ENCODE measurements at places on chromosomes 5 and 9. TPM values are rescaled to one million over a fixed set of nuclear protein-coding genes. Genes with fewer than 3 reads are reported as not detected.

DNA sequence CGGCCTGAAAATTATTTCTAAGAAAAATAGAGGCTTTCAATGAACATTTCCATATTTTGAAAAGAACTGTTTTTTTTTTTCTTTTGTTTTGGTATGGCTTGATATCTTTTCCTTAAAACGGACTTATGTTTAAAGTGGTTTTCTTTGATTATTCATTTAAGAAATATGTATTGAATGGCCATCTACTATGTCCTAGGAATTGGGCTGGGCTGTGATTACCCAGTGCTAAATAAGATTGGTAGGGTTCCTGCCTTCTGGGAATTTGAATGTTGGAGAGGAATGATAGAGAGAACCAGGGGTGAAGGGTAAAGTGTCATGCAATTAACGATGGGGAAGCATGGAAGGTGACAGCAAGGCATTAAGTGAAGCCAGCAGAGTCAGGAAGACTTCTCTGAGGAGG, 33.2 kb downstream of the TNFSF8 start:
- no peak for DNase-seq
- H3K36me3 ChIP-seq: no peaks in the 10 kb centered on the region
- no peaks in the 10 kb centered on the region for H3K27me3 ChIP-seq
- H3K4me1 ChIP-seq: no peaks in the 10 kb centered on the region
- H3K27ac ChIP-seq: no peak overlapping the region

DNA sequence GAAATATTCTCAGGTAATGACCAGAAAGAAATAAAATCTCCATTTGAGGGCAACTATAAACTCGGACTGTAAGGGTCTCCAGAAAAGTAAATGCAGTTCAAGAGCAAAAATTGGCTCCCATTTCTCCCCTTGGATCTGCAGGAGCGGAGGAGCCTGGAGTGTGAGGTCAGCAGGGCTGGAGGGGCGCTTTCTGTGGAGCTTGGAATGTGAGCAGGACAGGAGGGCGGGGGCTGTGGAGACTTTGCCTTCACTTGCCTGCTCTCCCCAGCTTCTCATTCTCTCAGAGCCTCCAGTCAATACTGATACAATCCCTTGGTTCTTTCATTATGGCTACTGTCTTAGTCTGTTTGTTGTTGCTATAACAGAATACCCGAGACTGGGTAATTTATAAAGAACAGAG, 162.8 kb upstream of the ANKH start:
- no peak for DNase-seq
- H3K4me3 ChIP-seq: no peak overlapping the region
- no peaks in the 10 kb centered on the region for H3K4me1 ChIP-seq
- H3K36me3 ChIP-seq: no peaks in the 10 kb centered on the region
- no peak overlapping the region for H3K27ac ChIP-seq

GRCh38 chr5:113212244-113212920, 222.4 kb downstream of the TSSK1B start:
- DNase-seq: no peak
- no peaks in the 10 kb centered on the region for H3K4me1 ChIP-seq
- no peak overlapping the region for H3K27ac ChIP-seq
- no peaks in the 10 kb centered on the region for H3K27me3 ChIP-seq
- H3K4me3 ChIP-seq: no peak overlapping the region

- no peak overlapping the region for H3K4me3 ChIP-seq
- DNase-seq: no peak
- no peaks in the 10 kb centered on the region for H3K36me3 ChIP-seq
Observed at GRCh38 chr9:132748450-132748849, 78.2 kb downstream of the GTF3C4 start.

DNA sequence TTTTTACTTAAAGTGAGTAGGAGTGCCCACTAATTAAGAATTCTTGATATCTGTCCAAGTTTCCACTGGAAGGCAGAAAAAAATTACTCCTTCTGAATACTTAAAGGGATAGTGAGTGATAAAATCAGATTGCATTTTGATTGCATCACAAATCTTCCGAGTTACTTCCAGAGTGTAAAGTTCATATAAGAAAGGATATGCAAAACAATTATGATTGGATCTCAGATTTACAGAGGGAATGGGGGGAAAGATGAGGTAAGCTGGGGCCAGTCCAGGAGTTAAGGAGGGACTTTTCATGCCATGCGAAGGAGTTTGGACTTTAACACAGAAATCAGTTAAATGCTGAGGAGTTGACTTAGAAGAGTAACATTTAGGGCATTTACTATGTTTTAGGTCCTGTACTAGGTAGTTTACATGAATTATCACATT, 9.3 kb upstream of the RNF145 start:
- no peak overlapping the region for H3K27ac ChIP-seq
- no peaks in the 10 kb centered on the region for H3K27me3 ChIP-seq
- H3K4me1 ChIP-seq: no peaks in the 10 kb centered on the region
- no peak overlapping the region for H3K4me3 ChIP-seq
- no peaks in the 10 kb centered on the region for H3K36me3 ChIP-seq

GRCh38 chr5:157059891-157060290, 975 bp upstream of the HAVCR1 start:
- no peaks in the 10 kb centered on the region for H3K27me3 ChIP-seq
- DNase-seq: no peak
- H3K4me1 ChIP-seq: no peaks in the 10 kb centered on the region
- H3K27ac ChIP-seq: no peak overlapping the region
- no peak overlapping the region for H3K4me3 ChIP-seq

GRCh38 chr5:126335886-126336285, 87.3 kb upstream of the GRAMD2B start:
- H3K4me3 ChIP-seq: no peak overlapping the region
- DNase-seq: no peak
- no peaks in the 10 kb centered on the region for H3K4me1 ChIP-seq
- H3K27me3 ChIP-seq: no peaks in the 10 kb centered on the region
- H3K27ac ChIP-seq: no peak overlapping the region
- no peaks in the 10 kb centered on the region for H3K36me3 ChIP-seq

DNA sequence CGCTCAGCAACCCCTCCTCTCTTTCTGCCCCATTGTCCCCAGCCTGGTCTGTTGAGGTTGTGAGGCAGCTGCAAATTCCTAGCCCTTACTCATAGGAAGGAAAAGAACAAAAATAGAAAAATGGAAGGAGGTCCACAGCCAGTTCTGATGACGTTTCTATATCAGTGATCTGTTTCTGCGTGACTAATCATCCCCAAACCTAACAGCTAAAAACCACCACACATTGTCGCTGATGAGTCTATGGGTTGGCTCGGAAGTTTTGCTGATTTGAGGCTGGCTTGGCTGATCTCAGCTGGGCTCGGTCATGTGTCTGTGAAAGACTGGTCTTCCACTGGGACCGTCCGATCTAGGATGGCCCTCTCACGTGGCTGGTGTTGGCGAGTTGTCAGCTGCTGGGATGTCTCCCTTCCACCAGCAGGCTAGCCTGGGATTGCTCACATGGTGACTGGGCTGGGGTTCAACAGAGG, 200.6 kb upstream of the ZNF618 start:
- H3K27ac ChIP-seq: no peak overlapping the region
- no peaks in the 10 kb centered on the region for H3K4me1 ChIP-seq
- no peaks in the 10 kb centered on the region for H3K27me3 ChIP-seq
- H3K36me3 ChIP-seq: no peaks in the 10 kb centered on the region
- no peak for DNase-seq
- no peak overlapping the region for H3K4me3 ChIP-seq

- no peak overlapping the region for H3K4me3 ChIP-seq
- no peak for DNase-seq
- no peaks in the 10 kb centered on the region for H3K36me3 ChIP-seq
- no peak overlapping the region for H3K27ac ChIP-seq
- no peaks in the 10 kb centered on the region for H3K27me3 ChIP-seq
- H3K4me1 ChIP-seq: no peaks in the 10 kb centered on the region
Observed at GRCh38 chr5:79924936-79925893, 65.8 kb downstream of the MTX3 start.

- no peaks in the 10 kb centered on the region for H3K36me3 ChIP-seq
- DNase-seq: no peak
- H3K4me3 ChIP-seq: no peak overlapping the region
- no peaks in the 10 kb centered on the region for H3K27me3 ChIP-seq
Observed at GRCh38 chr9:95877984-95878383, 2.5 kb downstream of the ERCC6L2 start.

DNA sequence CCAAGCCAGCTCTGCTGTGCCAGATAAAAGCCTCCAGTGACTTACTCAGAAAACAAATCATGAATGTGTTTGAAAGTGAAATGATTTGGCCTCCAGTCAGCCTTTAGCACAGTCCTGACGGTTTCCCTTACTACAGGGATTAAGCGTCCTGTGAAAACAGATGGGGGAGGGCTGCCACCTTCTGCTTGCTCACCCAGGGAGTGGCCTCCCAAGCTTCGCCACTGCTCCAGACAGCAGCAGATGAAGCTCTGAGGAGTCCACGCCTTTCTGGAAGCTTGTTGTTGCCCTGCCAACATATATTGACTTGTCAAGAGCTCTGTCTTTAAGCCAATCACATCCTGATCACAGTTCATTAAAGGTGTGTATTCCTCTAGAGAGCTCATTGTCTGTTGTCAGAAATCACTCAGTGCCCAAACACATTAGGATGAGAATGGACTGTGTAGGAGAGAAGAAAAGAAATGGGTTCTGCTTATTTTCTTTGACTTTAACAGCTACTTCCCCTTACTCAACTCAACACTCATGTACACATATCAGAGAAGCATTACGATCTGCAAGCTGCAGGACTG, 4.9 kb upstream of the FYB1 start:
- no peaks in the 10 kb centered on the region for H3K36me3 ChIP-seq
- H3K27me3 ChIP-seq: no peaks in the 10 kb centered on the region
- H3K4me3 ChIP-seq: no peak overlapping the region
- DNase-seq: no peak
- no peaks in the 10 kb centered on the region for H3K4me1 ChIP-seq

- no peak overlapping the region for H3K27ac ChIP-seq
- H3K27me3 ChIP-seq: no peaks in the 10 kb centered on the region
Observed at GRCh38 chr5:143066556-143067281, 296.5 kb downstream of the ARHGAP26 start.

GRCh38 chr5:169216866-169217265, 84.1 kb downstream of the SLIT3 start:
- no peaks in the 10 kb centered on the region for H3K27me3 ChIP-seq
- H3K27ac ChIP-seq: no peak overlapping the region
- H3K36me3 ChIP-seq: no peaks in the 10 kb centered on the region
- no peaks in the 10 kb centered on the region for H3K4me1 ChIP-seq

DNA sequence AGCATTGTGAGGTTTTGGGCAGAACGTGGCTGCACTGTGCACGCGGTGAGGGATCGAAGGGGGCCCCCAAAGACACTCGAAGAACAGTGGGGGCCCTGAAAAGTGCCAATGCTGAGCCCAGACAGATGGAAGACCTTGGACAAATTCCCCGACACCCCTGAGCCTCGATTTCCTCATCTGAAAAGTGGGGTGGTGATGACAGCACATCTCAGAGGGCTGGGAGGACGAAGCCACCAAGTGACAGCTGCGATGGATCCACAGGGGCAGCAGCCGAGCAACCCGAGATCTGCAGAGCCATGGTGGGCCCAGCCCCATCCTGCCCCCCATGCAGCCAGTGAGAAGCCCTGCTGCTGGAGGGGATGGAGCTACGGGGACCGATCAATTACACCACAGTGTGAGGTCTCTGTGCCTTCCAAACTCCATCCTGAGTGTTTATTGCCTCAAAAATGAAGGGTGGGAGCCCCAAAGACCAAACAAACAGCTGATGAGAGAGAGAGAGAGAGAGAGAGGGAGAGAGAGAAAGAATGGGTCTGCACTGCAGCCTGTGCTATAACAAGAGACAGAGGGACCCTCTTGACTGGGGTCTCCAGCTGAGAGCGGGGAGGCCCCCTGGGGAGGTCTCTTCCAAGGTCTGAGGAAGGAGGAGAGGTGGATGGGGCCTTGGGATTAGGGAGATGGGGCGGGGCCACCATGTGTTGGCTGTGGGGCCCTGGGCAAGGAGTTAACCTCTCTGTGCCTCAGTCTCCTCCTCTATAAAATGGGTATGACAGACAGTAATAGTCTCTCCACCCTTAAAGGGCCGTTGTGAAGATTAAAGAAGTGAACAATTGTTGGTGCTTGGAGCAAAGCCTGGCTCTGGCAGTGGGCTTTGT, 134.4 kb upstream of the IER5L start:
- no peaks in the 10 kb centered on the region for H3K4me1 ChIP-seq
- H3K36me3 ChIP-seq: no peaks in the 10 kb centered on the region
- H3K4me3 ChIP-seq: no peak overlapping the region
- no peak overlapping the region for H3K27ac ChIP-seq
- DNase-seq: no peak
- H3K27me3 ChIP-seq: no peaks in the 10 kb centered on the region

DNA sequence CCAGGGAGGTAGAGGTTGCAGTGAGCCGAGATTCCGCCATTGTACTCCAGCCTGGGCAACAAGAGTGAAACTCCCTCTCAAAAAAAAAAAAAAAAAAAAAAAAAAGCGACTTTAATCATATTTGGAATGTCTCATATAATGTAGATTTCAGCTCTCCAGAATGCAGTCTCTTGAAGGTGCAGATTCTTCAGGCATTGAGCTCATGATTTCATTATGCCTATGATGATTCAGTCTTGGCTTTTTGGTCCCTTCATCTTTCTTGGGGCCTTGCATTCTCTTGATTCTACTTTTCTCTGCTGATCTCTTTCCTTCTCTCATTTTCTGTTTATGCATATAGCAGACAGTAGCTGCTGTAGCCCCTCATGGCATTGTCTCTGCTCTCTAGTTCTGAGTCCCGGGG, 22.9 kb downstream of the KDM4C start:
- H3K27me3 ChIP-seq: no peaks in the 10 kb centered on the region
- no peak for DNase-seq
- no peak overlapping the region for H3K27ac ChIP-seq
- no peak overlapping the region for H3K4me3 ChIP-seq
- H3K4me1 ChIP-seq: no peaks in the 10 kb centered on the region

DNA sequence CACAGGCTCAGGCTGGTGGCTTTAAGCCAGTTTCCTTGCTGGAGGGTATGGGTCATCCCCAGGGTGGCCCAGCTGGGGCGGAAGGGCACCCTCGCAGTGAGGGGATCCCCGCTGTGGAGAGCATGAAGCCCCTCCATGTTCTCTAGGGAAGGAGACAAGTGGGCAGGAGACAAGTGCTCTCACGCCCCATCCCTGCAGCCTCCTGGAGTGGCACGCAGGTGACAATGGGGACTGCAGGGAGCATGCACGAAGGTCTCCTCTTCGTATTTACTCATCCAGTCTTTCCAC, 83.3 kb downstream of the GTF3C4 start:
- H3K4me3 ChIP-seq: no peak overlapping the region
- no peak overlapping the region for H3K27ac ChIP-seq
- no peak for DNase-seq
- H3K4me1 ChIP-seq: no peaks in the 10 kb centered on the region

GRCh38 chr9:137881591-137882505, 4.3 kb downstream of the CACNA1B start:
- H3K27ac ChIP-seq: no peak overlapping the region
- H3K4me1 ChIP-seq: no peaks in the 10 kb centered on the region
- no peaks in the 10 kb centered on the region for H3K36me3 ChIP-seq
- H3K27me3 ChIP-seq: no peaks in the 10 kb centered on the region

- H3K27me3 ChIP-seq: peaks cover 2% of the 10 kb centered on the region
- no peaks in the 10 kb centered on the region for H3K4me1 ChIP-seq
- H3K27ac ChIP-seq: peak within 1 kb of the TSS; percentile 39
- peak within 1 kb of the TSS; percentile 27 for H3K4me3 ChIP-seq
- no peaks in the 10 kb centered on the region for H3K36me3 ChIP-seq
Observed at GRCh38 chr5:141412854-141413539, at the start of gene PCDHGA10. Gene PCDHGA10 (plus strand): TSS chr5:141412987. CDS start chr5:141413176, 189 bp downstream.

The SYK gene
- total RNA-seq: 4.5 TPM

The PDE8B gene
- 66.0 TPM for total RNA-seq

The SOX30 gene
- not detected for total RNA-seq

The NR4A3 gene
- total RNA-seq: 1.1 TPM

The MLANA gene
- not detected for total RNA-seq

The TMEM174 gene
- total RNA-seq: not detected

The PCDHGA5 gene
- 4.8 TPM for total RNA-seq

The MOB3B gene
- 17.8 TPM for total RNA-seq

The PCDHGA1 gene
- 4.8 TPM for total RNA-seq

The TXN gene
- 164 TPM for total RNA-seq

The RUSC2 gene
- 13.6 TPM for total RNA-seq

The LRRC8A gene
- 78.2 TPM for total RNA-seq
